Colonic mucosa (tissue), 4 donors: ENCODE measurements at places on chromosomes 1 and 21.

DNA sequence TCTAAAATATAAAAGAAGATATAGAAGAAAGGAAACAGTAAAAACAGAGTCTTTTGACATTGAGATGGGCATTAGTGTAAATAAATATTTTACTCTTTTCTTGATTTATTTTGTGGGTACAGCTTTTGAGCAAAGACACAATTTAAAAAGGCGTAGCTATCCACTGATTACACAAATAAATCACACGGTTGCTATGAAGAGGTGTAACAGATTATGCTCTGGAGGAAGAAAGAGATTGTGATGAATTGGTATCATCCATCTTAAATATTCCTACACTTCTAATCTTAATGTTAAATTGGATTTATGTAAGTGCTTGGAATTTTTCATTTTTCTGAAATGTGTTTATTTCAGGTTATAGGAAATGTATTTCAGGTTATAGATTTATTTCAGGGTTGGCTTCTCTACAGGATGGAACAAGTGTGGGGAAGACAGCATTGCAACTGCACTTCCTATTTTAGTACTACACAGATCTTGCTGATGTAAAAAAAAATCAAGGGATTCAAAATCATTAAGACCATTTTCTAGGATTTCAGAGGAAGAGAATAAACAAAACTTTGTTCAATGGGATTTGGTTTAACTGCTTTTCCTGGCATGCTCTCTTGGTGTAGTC lies 15.3 kb downstream of the XCL1 start:
- DNase-seq: no peak

- DNase-seq: no peak
Observed at GRCh38 chr21:26422706-26423105, 150.4 kb downstream of the CYYR1 start.

GRCh38 chr1:87785386-87785785 lies 456.7 kb downstream of the LMO4 start:
- no peak for DNase-seq

GRCh38 chr1:61323681-61324328 lies 241.4 kb downstream of the NFIA start:
- no peak for DNase-seq

- no peak for DNase-seq
Observed at GRCh38 chr1:43363935-43364525, 3.8 kb downstream of the ELOVL1 start.

DNA sequence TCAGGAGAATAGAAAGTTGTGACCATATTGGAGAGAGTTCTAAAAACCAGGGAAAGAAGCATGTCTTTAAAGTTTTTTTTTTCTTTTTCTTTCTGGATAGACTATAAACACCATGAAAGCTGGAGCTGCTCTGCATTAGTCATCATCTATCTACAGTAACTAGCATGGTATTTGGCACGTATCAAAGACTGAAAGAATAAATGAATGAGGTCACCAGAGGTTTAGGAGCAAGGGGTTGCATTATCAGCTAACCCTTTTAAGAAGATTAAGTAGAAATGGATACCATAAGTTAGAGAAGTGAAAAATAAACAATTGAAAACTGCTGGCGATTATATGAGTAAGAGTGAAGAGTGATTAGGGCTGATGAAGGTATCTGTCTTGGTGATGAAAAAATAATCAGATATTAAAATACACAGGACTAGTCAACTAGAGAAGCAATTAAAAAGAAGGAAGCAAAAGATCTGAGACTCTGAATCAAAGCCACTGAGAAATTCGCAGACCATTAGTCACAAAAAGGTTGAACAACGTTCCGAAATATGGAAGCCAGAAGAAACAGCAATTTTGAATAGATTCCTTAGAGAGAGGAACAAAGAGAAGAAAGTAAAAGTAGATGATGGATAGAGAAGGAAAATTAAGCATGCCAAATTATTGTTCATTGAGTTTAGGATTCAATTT lies 536.4 kb downstream of the DPYD start:
- no peak for DNase-seq

DNA sequence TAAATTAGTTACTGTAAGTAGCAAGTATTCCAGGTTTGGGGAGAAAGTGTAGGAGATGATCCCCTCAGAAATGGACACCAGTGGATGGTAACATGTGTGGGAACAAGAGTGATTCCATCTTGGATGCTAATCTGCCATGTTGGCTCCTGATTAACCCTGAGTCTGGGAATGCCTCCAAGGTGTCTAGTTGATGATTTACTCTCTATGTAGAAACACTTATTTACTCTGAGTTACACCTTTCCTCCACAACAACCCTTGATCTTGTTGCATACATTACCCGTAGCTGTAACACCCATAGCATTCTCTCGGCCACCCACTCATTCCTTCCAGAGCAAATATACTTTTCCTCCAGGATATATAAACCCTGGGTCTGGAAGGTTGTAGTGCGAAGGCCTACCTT lies 315.9 kb upstream of the GREM2 start:
- DNase-seq: peak; percentile 40

- no peak for DNase-seq
Observed at GRCh38 chr1:174158767-174159251, 511 bp upstream of the RABGAP1L start.

- no peak for DNase-seq
Observed at GRCh38 chr1:33338440-33339211, 17.7 kb upstream of the A3GALT2 start.

DNA sequence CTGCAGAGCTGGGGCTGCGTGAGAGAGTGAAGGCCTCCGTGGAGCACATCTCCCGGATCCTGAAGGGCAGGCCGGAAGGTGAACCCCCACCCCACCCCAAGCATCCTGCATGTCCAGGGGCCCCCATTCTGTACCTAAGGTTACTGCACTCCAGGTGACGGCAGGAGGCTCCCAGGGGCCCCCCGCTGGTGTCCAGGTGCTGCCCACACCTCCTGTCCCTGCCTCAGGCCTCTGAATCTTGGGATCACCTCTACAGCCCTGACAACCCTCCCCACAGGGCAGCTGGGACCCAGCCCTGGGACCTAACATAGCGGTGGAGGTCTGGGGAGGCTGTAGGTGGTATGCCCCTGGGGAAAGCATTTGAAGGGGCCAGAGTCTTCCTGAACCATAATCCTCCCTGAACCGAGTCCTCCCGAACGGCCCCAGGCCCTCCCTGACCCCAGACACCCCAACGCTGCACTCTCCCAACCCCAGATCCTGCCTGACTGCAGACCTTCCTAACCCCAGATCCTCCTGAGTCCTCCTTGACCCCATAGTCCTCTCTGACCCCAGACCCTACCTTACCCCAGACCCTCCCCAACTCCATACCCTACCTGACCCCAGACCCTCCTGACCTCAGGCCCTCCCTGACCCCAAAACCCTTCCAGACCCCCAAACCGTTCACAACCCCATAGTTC lies 33.5 kb downstream of the TRIM11 start:
- no peak for DNase-seq

DNA sequence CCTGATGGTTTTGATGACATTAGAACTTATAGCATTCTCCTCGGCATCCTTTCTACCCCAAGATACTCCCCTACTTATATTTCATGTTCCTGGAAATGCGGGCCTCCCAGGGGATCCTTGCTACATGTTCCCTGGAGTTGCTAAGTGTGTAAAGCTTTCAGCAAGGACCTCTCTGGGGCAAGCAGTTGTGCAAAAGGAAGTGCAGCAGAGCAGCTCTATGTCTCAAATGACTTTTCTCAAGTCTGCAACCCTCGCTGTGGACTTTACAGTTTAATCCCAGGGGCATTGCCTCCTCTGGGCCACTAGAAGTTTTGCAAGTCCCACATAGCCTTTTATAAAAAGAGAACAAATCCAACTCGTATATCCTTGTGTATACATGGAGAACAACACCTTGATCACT lies 20.8 kb upstream of the MNDA start:
- DNase-seq: no peak

DNA sequence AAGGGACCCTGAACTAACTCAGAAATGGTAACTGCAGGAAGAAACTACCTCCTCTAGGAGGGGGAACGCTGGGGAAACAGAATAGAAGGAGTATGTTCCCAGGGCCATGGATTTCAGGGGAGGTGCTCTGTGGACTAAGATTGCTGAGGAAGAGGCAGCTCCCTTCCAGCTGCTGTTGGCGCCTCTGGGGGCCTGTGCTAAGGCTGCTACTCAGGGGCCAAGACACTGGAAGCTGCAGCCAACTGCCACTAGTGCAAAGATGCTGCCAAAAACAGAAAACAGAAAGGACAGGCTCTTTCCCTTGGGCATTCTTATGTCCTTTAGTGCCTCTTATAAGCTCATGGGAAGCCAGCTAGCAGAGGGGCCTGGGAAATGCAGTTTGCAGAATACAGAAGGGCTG lies 58.0 kb upstream of the SGIP1 start:
- DNase-seq: no peak

DNA sequence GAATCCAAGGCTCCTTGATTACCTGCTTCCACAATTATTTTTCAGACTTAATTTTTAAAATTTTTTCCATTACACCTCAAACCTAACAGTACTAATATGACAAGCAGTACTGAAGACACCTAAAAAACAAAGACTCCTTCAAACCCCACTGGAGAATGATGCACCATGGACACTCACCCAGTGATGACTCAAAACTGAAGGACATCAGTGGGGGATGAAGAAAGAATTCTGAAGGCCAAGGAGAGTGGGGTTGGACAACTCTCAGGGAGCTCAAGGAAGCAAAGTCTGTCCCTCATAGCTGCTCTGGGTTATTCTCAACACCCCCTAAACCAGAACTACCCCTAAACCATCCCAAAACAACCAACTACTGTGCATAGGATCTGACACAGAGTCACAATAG lies 2.4 kb upstream of the ARHGAP29 start:
- DNase-seq: no peak

DNA sequence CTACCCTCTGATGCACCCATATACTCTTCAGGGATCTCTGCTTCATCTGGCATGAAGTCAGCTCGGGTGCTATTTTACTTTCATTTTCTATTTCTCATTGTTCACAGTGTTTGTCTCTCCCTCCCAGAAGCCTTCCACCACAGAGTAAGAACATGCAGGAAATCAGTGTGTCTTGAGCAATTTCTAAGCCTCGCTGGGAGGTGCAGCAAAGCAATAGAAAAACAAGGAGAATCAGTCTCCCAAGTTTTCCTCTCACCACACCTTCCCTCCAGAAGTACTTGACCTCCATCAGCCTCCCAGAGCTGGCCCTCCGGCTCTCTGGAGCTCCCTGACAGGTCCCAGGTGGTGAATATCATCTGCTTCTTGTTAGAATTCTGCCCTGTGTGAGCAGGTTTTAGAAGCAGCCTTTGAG lies 594.7 kb upstream of the CAMK1G start:
- peak; percentile 32 for DNase-seq

- no peak for DNase-seq
Observed at GRCh38 chr1:237792726-237793125, 98.0 kb downstream of the ZP4 start.

DNA sequence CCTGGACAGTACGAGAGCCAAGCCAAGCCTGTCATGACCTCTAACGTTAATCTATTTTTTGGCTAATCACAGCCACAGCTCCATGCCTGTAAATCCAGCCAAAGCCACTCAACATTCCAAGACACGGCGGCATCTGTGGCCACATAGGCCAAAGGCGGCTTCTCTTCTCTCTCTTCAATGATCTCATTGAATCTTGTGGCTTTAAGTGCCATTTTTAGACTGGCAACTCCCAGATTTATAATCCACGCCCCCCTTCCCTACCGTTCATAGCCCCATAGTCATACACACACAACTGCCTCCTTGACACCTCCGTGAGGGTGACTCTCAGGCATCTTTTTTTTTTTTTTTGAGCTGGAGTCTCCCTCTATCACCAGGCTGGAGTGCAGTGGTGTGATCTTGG lies 5.7 kb upstream of the SELENON start:
- DNase-seq: no peak

GRCh38 chr1:22494943-22495579 lies 43.4 kb downstream of the ZBTB40 start:
- no peak for DNase-seq

DNA sequence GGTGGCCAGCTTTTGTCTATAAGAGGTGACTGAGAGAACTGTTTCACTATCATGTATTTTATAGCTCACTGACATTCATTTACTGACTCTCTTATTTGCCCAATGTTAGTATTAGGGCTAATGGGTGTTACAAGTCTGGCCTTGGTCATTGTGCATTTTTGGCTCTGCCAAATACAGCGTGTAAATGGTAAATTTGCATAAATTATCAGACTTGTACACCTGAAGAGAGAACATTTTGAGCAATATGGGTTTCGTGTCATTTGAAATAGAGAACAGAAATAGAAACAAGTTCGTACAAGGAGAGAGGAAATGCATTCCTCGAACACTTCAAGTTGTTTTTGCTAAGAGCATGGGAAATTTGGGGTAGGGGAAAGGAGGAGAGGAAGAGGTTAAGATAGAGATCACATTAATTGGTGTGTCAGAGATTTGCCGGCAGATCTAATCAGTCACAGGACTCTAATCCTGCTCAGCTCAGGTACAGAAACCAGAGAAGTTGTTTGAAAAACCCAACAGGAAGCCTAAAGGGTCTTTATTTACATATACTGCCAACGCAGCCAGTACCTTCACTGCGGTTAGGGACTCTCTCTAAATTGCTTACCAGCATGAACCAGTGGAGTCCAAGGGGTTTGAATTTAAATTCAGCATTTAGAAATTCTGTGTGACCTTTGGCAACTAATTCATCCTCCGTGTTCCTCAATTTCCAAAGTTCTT lies 261.5 kb downstream of the GPATCH2 start:
- DNase-seq: no peak

DNA sequence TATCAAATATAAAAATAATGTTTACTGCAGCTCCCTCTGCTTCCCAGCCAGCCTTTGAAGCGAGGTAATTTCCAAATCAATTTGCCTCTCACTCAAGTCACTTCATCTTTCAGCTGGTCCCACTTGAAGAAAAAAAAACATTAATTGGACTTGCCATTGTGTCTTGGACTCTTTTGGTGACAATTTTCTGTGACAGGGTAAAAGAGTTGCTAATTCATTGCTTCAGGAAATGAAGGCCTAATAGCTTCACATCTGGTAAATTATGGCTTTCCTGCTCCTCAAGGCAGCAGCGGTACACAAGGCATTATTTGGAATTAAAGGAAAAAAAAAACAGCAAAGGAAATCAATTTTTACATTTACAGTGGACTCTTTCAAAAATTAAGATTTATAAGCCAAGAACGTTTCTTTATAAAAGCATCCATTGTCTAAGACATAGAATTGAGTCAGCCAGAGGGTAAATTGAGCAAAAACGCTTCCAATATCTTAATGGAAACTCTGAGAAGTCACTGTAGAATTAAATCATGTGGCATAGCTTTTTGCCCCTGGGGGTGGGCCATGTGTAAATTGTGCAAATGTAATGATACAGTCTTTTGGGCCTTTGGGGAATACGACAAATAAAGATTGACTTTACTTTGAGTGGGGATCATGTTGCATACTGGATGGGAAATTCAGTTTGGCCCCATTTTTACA lies 102.5 kb downstream of the LYPLAL1 start:
- DNase-seq: no peak

GRCh38 chr1:32014199-32014947 lies 705 bp downstream of the KHDRBS1 start:
- DNase-seq: peak; percentile 69
